Activated CD4-positive, alpha-beta T cell treated with anti-CD3 and anti-CD28 coated beads for 4 hours (primary cell): ENCODE measurements at places on chromosomes 11 and 22.

DNA sequence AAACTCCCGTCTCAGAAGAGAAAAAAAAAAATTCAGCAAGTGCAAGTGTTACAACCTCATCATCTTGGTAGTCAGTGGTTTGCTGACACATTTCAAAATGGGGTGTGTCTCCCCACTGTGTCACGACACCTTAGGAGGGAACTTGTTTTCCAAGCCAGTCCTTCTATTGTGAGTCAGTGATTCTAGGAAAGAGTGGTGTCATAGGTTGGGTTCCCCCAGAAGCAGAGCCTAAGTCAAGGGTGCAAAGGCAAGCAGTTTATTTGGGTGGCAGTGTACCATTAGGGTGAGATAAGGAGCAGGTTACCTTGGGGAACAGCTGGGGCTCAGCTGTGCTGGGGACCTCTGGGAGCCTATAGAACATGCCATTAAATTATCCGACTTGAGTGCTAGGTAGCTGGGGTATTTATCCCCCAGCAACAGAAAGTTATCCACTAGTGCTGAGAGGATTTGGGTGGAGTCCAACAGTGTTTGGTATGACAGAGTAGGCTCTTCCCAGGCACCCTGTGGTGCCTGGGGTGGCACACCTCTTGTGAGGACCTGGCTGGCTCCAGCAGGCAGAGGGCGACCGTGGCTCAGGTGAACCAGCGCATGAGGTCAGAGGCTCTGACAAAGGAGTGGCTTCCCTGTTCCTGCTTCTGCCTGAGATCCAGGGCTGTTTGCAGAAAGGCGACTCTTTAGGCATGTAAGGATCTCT, 41.7 kb downstream of the KIAA1671 start:
- no peak for DNase-seq

DNA sequence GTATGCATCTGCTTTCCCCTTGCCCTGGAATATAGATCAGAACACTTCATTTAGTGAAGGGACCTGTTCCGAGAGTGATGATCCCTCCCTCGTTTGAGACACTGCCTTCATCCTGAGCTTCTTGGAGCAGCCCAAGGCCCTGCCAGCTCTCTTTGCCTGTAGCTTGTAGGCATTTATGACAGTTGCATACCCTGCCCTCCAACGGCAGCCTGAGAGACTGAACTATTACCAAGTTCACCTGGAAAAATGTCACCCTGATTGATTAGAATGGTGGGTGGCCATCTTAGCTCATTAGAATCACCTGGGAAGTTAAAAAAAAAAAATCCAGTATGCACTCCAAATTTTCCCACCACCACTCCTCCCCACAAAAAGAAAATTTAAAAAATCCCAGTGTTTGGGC, 1.5 kb downstream of the MICAL3 start:
- DNase-seq = no peak

GRCh38 chr11:116641561-116642045, 131.2 kb downstream of the BUD13 start:
- DNase-seq = no peak

- no peak for DNase-seq
Measured at GRCh38 chr11:80165744-80166143, 724.9 kb upstream of the TENM4 start.
